ENCODE measurements at places on chromosomes 3 and 15.

DNA sequence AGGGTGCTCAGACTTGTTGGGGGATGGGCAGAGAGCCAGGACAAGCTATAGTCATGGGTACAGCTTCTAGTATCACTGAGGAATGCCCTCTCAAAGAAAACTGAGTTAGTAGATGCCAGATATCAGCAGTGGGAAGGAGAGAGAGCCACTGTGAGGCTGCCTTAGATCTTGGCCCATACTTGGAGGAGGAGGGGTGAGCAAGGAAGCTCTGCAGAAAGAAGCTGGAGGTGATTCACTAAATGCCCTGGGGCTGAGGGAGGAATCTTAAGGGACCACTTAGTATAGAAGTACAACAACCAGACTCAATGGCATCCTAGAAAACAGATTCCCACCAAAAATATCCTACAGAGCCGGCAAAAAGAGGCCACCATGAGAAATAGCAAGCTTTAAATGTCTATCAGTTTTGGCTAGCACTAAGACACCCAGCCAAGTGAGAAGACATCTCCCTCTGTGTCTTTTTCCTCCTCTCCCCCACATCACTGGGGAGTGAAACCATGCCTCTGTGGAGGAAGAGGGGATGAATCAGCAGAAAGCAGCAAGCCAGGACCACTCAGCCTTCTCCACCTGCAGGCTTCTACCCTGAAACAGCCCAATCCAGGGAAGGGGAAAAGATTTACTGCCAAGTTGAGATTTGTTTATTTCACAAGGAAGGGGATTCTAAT is 282.5 kb upstream of the STT3B start:
- no peak for DNase-seq

- DNase-seq: no peak
Measured at GRCh38 chr3:27532426-27533260, 48.5 kb upstream of the SLC4A7 start.

- no peak for DNase-seq
Measured at GRCh38 chr3:188691665-188692064, 480.1 kb upstream of the TPRG1 start.

DNA sequence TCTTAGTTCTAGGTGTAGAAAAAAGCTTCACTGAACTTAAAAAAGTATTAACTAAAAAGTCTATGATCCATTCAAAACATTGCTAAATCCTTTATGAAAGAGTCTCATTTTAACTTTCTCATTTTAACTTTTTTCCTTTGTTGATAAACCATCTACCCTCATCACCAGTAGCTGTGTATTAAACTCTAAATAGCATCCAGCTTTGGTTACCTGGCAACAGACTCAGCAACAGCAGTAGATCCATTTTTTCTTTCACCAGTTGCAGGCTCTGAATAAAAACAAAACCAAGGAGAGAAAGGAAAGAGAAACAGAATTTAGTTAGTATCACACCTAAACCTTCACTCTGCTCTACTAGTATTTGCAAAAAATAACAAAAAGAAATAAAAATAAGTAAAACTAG is 51.6 kb downstream of the TP53BP1 start:
- no peak for DNase-seq

GRCh38 chr3:71525391-71525790 is 58.1 kb downstream of the FOXP1 start:
- no peak for DNase-seq

DNA sequence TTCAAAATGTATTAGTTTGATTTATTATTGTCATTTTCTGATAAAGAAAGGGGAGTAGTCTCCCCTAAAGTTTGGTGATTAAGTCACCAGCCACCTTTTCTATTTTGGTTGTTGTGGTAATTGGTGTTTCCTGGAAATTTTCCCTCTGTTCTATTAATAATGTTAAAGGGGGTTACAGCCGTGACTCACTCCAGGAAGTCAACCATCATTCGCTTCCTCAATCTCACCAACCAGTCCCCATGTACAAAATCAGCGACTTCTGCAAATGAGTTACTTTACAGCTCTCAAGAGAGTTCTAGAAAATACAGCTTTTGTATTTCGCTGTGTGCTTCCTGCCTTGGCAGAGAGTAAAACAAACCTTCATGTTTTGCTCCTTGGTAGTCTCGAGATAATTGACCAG is 285.1 kb downstream of the LPP start:
- peak; percentile 4 for DNase-seq

DNA sequence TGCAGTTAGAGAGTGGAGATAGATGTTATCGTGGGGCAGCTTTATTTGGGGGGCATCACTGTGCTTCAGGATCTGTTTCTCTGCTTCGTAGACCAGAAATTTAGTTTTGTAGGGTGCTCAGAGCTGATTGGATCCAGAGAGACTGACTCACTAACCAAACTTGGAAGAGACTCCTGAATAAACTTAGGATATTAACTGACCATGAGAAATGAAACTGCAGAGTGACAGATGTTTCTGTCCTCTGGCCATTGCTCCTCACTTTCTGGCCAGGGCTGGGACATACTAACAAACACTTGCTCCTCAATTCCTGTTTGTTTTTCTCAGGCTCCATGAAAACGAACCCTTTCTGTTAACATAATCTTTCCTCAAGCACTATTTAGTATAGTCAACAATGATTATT is 4.3 kb downstream of the ZNF592 start:
- DNase-seq: no peak

GRCh38 chr3:142931222-142931621 is 32.3 kb downstream of the PAQR9 start:
- no peak for DNase-seq

DNA sequence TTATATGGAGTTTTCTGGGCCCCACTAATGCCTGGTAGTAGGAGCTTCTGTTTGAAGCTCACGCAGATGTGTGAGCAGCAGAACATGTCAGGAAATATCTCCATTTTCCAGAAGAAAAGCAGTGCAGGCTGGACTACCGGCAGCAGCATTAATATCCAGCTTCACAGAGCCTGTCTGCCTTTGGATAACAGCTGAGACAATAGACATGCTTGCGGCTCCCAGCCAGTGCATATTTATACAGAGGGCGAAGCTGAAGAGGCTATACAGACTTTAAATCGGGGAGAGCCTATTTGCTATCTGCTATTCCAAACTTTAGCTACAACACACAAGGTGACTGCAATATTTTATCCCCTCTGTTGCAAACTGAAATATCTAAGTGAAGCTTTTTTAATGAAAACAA is 250.1 kb upstream of the WNT5A start:
- no peak for DNase-seq

GRCh38 chr15:100259266-100259665 is 82.5 kb downstream of the ADAMTS17 start:
- DNase-seq: no peak

- DNase-seq: no peak
Measured at GRCh38 chr15:68096099-68096498, 42.0 kb downstream of the PIAS1 start.

- no peak for DNase-seq
Measured at GRCh38 chr3:174619239-174619638, 239.9 kb upstream of the NAALADL2 start.

GRCh38 chr3:99938270-99938911 is 120.7 kb downstream of the CMSS1 start:
- DNase-seq: no peak

GRCh38 chr3:48015431-48016180 is 610 bp downstream of the MAP4 start:
- no peak for DNase-seq

GRCh38 chr15:60044636-60045270 is 40.6 kb downstream of the FOXB1 start:
- no peak for DNase-seq

GRCh38 chr3:67093305-67093704 is 95.2 kb downstream of the KBTBD8 start:
- no peak for DNase-seq

DNA sequence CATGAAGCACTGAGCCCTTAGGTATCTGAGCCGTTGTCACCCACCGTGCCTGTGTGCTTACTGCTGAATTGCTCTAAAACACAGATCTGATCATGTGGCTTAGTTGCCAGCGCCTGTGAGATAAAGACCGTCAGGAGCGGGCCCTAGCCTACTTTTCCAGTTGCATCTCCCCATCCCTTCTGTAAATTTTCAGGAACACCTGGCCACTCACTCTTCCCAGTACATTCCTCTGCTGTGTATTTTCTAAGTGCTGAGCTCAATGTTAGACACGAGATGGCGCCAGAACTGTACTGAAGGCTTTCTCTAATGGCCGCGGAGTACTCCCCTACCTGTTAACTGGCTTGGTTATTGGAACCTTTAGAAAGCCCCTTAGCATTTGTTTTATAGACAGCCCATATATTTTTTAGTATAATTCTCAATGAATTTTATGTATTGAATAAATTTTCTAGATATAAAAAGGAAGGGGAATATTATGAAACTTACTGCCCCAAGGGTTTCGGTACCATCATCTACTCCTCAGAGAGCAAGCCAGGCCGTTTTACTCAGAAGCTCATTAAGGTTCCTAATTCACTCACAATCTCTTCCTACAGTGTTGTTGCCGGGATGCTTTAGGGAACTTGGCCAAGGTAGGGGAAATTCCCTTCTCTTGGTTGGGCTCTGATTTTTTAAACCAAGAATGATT is 16.7 kb upstream of the WNT7A start:
- DNase-seq: no peak

- DNase-seq: no peak
Measured at GRCh38 chr15:39419651-39420050, 161.2 kb upstream of the THBS1 start.

DNA sequence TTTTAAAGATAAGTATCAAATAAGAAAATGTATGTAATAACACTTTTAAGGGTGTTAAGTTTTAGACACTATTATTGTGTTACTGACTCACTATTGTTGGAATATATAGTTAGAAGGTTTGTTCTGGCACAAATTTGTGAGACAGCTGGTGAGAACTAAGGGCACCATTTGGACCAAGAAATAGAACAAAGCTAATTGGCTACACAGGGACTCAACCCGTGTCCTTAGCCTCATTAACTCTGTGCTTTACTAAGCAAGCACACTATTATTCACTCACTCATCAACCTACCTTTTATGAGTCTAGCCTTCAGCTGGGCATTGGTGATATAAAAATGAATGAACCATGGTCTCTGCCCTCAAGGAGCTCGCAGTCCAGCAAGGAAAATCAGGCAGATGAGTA is 4.1 kb upstream of the UNC13C start:
- no peak for DNase-seq

Measured in activated T-helper 1 cell treated with anti-CD3 and anti-CD28 coated beads, Interleukin-2, amount 50 U/mL, for 16 hours (primary cell).